ENCODE measurements at places on chromosomes 7 and 10. TPM values are rescaled to one million over a fixed set of nuclear protein-coding genes. Genes with fewer than 3 reads are reported as not detected.
A peak's percentile ranks its signal among the peaks of the same experiment; 100 is the strongest.

The SPDYE8 gene
- total RNA-seq = not detected

The CC2D2B gene
- 1.2 TPM for total RNA-seq

The IGFBP1 gene
- total RNA-seq = not detected

The PAPOLB gene
- 0.40 TPM for total RNA-seq

The FAS gene
- 9.4 TPM for total RNA-seq

The MBL2 gene
- total RNA-seq = not detected

The ANKRD22 gene
- total RNA-seq = not detected

DNA sequence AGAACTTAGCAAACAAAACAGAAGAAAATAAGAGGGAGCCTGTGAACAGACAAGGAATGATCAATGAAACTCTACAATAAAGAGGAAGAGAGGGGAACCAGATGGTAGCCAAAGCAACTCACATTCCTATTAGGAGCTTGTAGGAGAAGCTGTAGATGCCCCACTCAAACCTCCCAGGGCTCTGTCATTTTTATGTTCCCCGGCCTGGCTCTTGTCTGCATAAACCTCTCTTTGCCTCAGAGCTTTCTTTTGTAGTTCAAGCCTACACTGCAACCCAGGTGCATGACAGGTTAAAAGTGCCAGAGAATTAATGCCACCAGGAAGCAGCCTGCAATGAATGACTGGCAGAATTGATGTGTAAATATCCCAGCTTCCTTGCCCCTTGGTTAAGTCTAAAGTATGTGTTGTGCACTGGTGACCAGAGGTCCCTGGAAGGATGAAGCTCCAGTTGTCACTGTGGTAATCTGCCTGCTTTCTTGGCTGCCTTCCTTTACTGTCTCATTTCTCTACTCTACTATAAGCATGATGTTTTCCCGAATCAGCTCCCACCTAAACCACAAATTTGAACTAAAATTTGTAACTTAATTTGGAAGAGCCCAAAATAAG lies 40.4 kb downstream of the HDAC9 start:
- no peak overlapping the region for H3K4me3 ChIP-seq
- no peaks in the 10 kb centered on the region for H3K36me3 ChIP-seq
- no peak for DNase-seq
- H3K27me3 ChIP-seq = no peaks in the 10 kb centered on the region
- H3K4me1 ChIP-seq = no peaks in the 10 kb centered on the region

GRCh38 chr7:92763636-92764423 lies 72.5 kb downstream of the CDK6 start:
- DNase-seq = no peak
- no peak overlapping the region for H3K4me3 ChIP-seq
- no peaks in the 10 kb centered on the region for H3K27me3 ChIP-seq
- H3K36me3 ChIP-seq = no peaks in the 10 kb centered on the region
- H3K4me1 ChIP-seq = no peaks in the 10 kb centered on the region

DNA sequence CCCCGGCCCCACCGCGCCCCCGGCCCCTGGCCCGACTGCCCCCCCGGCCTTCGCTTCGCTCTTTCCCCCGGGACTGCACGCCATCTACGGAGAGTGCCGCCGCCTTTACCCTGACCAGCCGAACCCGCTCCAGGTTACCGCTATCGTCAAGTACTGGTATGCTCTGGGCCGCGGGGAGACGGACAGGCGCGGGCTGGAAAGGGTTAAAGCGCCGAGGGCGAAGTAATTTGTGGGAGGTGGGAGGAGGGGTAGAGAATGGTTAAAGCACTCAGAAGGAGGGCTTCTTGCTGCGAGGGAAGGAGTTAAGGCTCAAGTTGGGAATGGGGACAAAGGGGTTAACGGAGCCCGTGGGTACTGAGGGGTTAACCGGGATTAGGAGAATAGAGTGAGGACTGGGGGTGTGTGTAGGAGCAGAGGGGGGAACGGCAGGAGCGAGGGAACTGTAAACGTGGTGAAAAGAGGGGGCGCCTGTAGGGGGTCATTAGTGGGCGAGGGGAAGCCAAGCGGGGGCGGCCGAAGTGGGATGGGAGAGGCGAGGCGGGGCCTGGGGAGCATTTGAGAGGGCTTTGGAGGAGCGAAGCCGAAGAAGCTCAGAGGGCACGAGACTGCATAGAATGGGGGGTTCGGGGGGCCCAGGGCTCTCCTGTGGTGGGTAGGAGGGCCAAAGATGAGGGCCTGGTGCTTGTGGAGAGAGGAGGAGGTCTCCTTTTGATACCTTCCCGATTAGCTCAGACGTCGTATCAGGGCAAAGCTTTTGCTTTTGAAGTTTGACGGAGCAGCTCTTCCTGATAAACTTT lies 605 bp downstream of the SUFU start:
- peak overlapping the region; percentile 55 for H3K27ac ChIP-seq
- no peaks in the 10 kb centered on the region for H3K27me3 ChIP-seq
- H3K4me1 ChIP-seq = peaks cover 35% of the 10 kb centered on the region
- H3K36me3 ChIP-seq = no peaks in the 10 kb centered on the region

DNA sequence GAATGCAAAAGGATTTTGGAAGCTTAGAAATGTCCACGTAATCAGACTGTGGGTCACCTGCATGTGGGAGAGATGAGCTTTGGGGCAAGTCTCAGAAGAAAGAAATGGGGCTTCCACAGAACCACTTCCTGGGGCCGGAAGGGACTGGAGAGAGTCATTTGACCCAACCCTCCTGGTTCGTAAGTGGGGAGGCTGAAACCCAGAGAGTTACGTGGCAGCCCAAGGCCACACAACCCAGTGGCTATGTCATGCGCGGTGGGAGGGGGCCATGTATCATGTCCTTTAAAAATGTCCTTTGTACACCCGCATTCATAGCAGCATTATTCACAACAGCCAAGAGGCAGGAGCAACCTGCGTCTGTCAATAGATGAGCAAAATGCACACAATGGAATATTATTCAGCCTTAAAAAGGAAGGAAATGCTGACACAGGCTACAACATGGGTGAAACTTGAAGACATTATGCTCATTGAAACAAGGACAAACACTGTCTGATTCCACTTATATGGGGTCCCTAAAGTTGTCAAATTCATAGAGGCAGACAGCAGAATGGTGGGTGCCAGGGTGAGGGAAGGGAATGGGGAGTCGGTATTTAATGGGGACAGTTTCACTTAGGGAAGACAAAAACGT lies 15.1 kb downstream of the CAMK2B start:
- H3K27me3 ChIP-seq = no peaks in the 10 kb centered on the region
- DNase-seq = no peak
- no peaks in the 10 kb centered on the region for H3K36me3 ChIP-seq
- peaks cover 43% of the 10 kb centered on the region for H3K4me1 ChIP-seq
- peak overlapping the region; percentile 84 for H3K27ac ChIP-seq

DNA sequence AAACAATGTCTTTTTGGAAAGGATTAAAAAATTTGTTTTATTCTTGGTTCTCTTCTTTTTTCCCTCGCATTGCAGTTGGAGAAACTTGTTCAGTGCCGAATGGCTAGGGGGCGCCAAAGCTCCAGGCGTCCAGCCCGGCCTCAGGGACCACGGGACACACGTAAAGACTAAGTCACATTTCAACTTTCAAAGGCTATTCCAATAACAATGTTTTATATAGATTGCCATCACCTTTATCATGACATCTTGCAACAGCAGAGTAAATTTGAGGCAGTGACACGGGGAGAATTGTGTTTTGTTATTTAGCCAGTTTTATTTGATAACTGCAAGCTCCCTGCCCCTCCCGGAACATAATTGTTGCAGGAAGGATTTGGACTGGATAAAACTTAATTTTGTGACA lies 2.2 kb upstream of the IGFBP3 start:
- peaks cover 35% of the 10 kb centered on the region for H3K4me1 ChIP-seq
- DNase-seq = peak; percentile 71
- no peaks in the 10 kb centered on the region for H3K27me3 ChIP-seq
- H3K27ac ChIP-seq = no peak overlapping the region

GRCh38 chr10:97851341-97852001 lies 1.8 kb downstream of the GOLGA7B start:
- H3K4me3 ChIP-seq = no peak overlapping the region
- no peak for DNase-seq
- H3K27ac ChIP-seq = no peak overlapping the region
- no peaks in the 10 kb centered on the region for H3K36me3 ChIP-seq
- H3K4me1 ChIP-seq = peaks cover 6% of the 10 kb centered on the region

DNA sequence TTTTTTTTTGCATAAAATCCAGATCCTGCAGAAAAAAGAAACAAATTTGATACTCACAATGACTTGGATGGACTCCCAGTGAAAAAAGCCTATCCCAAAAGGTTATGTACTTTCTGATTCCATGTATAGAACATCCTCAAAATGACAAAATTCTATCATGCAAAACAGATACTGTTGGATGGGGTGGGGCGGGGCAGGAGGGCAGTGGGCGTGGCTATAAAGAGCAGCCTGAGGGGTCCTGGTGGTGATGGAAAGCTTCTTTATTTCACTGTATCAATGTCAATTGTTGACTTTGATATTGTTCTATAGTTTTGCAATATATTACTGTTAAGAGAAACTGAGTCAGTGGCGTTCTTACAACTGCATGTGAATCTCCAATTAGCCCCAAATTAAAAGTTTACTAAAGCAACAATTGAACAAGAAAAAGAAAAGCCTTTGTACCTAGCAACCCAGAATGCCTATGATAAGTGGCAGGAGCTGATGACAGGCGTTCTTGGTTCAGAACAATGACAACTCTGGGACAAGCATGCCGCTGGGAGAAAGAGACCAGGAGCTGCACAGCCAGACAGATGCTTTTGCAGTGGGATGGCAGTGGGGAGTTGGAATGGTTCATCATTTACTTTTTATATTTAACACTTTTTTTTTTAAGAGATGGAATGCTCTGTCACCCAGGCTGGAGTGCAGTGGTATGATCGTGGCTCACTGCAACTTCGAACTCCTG lies 101.9 kb downstream of the LHPP start:
- H3K4me3 ChIP-seq = no peak overlapping the region
- H3K27ac ChIP-seq = no peak overlapping the region
- no peaks in the 10 kb centered on the region for H3K36me3 ChIP-seq

- no peaks in the 10 kb centered on the region for H3K27me3 ChIP-seq
- H3K4me1 ChIP-seq = peaks cover 3% of the 10 kb centered on the region
- H3K27ac ChIP-seq = no peak overlapping the region
- DNase-seq = no peak
- no peaks in the 10 kb centered on the region for H3K36me3 ChIP-seq
- H3K4me3 ChIP-seq = no peak overlapping the region
Observed at GRCh38 chr10:5818894-5819293, 5.7 kb upstream of the GDI2 start.

GRCh38 chr7:13240349-13240748 lies 552.9 kb downstream of the ARL4A start:
- no peak for DNase-seq
- no peak overlapping the region for H3K4me3 ChIP-seq
- H3K27ac ChIP-seq = no peak overlapping the region

- no peaks in the 10 kb centered on the region for H3K27me3 ChIP-seq
- H3K36me3 ChIP-seq = no peaks in the 10 kb centered on the region
- no peak for DNase-seq
- no peak overlapping the region for H3K4me3 ChIP-seq
- H3K27ac ChIP-seq = no peak overlapping the region
Observed at GRCh38 chr7:41892356-41893100, 189.6 kb upstream of the INHBA start.

DNA sequence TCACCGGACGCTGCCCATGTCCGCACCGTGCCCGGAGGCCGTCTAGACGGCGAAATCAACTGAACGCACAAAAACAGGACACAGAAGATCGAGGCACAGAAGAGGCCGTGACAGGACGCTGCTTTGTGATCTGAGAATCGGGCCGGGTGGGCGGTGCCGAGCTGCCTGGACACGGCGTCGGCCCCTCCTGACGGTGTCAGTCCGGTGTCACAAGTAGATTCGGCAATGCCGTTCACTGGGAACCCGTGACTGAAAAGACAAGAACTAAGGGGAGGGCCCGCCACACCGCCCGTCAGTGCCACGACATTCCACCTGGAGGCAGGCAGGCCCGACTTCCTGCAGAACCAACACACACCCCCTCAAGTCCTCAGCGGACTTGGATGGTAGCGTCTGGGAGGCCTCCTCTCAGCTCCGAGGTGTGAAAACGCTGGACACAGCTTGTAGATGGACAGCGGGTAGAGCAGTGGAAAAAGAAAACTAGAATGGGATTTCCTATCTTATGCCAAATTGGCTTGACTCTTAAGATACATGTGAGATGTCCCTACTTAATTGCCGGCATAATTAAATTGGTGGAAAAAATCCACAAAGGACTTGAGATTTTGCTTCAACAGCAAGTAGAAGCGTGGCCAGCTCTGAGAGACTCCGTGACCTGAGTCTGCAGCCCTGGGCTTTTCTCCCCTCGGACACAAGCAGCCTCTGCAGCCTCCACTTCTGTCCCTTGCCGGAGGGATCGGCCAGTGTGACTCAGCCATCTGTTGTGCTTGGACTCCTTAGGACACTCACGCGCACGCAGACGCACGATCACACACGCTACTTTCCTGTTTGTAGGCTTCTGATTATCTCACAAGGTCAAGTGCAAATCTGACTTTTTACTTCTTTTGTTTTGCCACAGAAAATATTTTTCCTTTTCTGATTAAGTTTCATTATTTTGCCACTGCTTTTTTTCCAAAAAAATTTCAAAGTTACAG lies 269.0 kb downstream of the DIP2C start:
- H3K4me1 ChIP-seq = no peaks in the 10 kb centered on the region
- H3K27me3 ChIP-seq = no peaks in the 10 kb centered on the region

- no peaks in the 10 kb centered on the region for H3K36me3 ChIP-seq
- DNase-seq = no peak
- H3K4me3 ChIP-seq = no peak overlapping the region
- H3K27ac ChIP-seq = no peak overlapping the region
- H3K27me3 ChIP-seq = no peaks in the 10 kb centered on the region
Observed at GRCh38 chr7:156578978-156579430, 61.6 kb upstream of the RNF32 start.

DNA sequence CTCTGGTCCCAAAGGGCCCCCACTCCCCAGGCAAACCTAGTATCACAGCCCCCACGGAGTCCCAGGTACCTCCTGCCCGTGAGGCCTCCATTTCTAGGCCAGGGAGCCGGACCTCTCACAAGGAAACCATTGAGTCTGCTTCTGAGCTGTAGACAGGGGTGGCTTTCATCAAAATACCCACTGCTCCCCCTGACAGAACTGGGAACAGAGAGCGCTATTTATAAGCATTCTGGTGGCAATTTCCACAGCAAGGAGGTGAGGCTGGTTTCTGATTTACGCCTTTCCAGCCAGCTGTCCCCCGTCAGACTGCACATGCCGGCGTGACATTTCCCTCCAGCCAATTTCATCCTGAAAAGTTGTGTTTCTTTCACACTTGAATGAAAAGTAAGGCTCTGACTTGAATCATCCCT lies 407.5 kb upstream of the PRKCQ start:
- no peak for DNase-seq
- H3K27me3 ChIP-seq = no peaks in the 10 kb centered on the region
- no peaks in the 10 kb centered on the region for H3K4me1 ChIP-seq

DNA sequence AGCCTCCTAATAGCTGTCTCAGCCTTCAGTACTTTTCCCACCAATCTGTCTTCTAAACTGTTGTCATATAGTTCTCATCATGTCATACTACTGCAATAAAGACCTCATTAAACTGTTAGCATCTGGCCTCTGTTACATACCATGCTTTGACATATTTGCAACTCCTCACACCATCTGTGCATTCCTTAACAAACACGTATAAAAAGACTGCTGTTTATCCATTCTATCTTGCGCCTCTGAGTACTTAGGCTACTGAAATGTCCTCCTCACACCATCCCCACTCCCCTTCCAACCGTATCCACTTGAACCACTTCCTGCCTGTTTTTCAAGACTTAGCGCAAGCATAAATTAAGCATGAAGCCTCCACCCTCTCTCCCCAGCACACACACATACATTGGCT lies 41.6 kb downstream of the SLC16A9 start:
- DNase-seq = no peak
- H3K4me1 ChIP-seq = no peaks in the 10 kb centered on the region
- no peaks in the 10 kb centered on the region for H3K36me3 ChIP-seq
- H3K4me3 ChIP-seq = no peak overlapping the region
- H3K27ac ChIP-seq = no peak overlapping the region
